ENCODE measurements at places on chromosomes 12 and 14. TPM values are rescaled to one million over a fixed set of nuclear protein-coding genes. Genes with fewer than 3 reads are reported as not detected.
A peak's percentile ranks its signal among the peaks of the same experiment; 100 is the strongest.

Gene CIT
- 1.2 TPM for total RNA-seq

- DNase-seq, result no peak
Measured at GRCh38 chr12:47832263-47832933, 12.7 kb upstream of the HDAC7 start.

Gene GPR68
- total RNA-seq, result 0.55 TPM

GRCh38 chr12:87054226-87054625, 798.0 kb upstream of the MGAT4C start:
- DNase-seq, result no peak

GRCh38 chr12:107788281-107788680, 13.8 kb downstream of the ASCL4 start:
- DNase-seq, result no peak

GRCh38 chr12:101299931-101300330, 20.0 kb downstream of the UTP20 start:
- no peak for DNase-seq

- DNase-seq, result no peak
Measured at GRCh38 chr12:1324910-1325309, 269.5 kb downstream of the FBXL14 start.

Gene SYCP3
- total RNA-seq, result not detected

Gene FAM161B
- total RNA-seq, result 2.3 TPM

Gene ABCB9
- total RNA-seq, result 4.9 TPM

Gene LRFN5
- 0.39 TPM for total RNA-seq

DNA sequence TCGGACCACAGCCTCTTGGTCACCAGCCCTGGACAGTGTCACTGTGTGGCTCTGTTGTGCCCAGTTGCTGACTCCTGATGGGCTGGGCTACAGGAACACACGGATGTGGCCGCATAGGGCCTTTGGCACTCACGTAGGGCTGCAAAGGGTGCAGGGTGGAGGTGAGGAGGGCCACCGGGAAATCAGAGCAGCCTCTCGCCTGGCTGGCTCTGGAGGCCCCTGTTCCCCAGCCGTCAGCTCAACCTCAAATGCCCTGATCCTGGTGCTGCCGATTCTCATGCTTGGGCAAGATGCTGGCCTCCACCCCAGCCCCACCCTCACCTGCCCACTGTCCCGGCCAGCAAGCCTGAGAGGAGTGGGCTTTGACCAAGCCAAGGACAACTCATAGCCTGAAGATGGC, 59.0 kb downstream of the SLC6A12 start:
- DNase-seq, result no peak

DNA sequence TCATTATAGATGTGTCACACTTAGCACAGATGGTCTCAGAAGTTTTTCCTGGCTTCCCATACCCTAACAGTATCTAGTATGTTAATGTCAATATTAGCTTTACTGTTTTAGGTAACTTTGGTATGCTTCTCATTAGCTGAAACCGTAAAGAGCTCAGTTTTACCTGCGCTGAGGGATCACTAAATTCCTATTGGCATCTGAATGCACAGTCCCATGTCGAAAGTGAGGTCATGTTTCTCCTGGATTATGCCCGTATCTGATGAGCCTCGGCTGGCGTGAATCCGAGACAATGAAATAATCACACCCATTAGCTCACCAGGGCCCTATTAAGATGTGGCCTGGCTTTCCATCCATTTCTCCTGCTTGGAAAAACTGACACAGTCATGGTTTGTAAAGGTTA, 418.2 kb downstream of the ZFP36L1 start:
- DNase-seq, result no peak

DNA sequence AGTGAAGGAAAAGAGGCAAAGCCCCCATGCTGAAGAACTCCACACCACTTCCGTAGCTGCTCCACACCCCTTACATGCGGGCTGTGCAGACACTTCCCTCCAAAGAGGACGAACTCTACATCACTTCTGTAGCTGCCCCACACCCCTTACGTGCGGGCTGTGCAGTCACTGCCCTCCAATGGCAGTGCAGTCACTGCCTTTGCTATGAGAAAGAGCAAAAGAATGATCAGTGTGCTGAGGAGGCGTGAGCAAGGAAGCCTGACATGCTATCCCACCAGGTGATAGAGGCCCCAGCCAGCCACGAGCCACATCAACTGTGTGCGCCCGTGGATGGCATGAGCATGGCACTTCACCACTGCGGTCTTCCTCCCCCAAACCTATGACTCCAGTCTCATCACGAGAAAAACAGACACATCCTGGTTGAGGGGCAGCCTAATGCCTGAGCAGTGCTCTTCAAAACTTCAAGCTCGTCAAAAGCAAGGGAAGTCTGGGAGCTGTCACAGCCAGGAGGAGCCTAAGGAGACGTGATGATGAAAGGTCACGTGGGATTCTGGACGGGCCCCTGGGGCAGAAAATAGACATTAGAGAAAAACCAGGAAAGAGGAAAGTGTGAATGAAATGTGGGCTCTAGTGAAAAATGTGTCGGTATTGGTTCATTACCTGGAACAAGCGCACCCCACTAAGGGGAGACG, 60.8 kb upstream of the C14orf180 start:
- no peak for DNase-seq

- peak; percentile 81 for DNase-seq
Measured at GRCh38 chr12:120265473-120266179, at the start of gene PXN. Gene PXN (minus strand): TSS chr12:120265730. CDS start chr12:120265629, 101 bp downstream.

GRCh38 chr12:27549801-27550652, 26.0 kb downstream of the PPFIBP1 start:
- peak; percentile 96 for DNase-seq

Gene FGFR1OP2
- total RNA-seq, result 52.0 TPM

DNA sequence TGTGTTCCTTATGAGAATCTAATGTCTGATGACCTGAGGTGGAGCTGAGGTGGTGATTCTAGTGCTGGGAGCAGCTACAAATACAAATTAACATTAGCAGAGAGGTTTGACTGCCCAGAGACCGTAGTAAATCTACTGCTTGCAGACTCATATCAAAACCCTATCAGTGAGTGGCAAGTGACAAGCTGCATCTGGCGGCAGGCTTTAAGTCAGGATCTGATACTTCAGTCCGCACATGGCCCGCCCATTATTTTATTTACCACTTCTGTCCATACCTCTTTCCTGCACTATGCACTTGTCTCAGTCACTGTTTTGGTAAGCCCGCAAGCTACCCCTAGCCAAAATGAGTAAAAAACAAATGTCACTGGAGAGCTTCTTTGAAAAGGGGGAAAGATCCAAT, 11.4 kb downstream of the CEP128 start:
- no peak for DNase-seq

GRCh38 chr12:38720661-38721060, 184.7 kb downstream of the CPNE8 start:
- DNase-seq, result no peak

Gene SOAT2
- not detected for total RNA-seq

Gene MYF5
- total RNA-seq, result not detected

Gene GLIPR1
- 6.4 TPM for total RNA-seq

Gene MRPS35
- total RNA-seq, result 41.5 TPM

Gene GPR162
- total RNA-seq, result 7.0 TPM

DNA sequence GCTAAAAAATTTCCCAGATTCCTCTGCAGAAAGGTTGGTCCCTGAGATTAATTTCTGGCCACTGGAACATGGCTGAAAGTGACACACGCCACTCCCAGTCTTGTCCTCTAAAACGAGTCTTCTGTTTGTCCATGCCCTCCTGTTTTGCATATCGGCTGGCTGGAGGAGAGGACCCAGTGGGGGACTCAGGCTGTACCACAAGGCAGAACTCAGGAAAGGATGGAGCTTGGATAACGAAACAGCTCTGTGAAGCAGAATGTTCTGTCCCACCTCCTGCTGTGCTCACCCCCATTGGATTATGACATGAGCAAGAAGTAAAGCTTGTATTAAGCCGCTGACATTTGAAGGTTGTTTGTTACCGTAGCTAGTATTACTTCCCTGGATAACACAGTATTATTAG, 856.2 kb downstream of the BCL11B start:
- no peak for DNase-seq

DNA sequence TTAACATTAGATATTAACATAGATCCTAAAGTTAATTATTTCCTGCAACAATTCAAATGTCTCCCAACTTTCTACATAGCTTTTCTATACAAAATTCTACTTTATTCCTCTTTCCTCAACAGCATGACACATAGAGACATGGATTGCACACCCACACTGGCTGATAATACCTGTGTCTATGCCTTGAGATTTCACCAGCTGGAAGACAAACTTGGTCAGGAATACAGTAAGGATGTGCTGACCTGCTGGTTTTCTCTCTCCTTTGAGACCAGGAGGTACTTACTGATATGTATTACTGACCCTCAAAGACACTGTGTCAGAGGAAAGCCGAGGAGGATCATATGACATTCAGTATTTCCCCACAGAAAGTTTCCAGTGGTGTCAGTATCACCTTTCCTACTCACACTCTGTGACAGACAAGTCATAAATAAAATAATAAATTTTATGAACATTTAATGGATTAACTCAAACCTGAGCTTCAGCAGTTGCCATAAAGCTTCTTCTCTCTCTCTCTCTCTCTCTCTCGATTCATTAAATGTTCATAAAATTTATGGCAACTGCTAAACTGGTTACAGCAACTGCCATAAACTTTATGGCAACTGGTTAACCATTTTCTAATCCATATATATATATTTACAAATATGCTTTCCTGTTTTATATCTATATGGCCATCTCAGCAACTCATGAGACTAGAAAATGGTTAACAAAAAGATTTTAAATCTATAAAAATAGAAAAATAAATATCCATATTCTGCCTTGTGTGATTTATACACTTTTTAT, 22.7 kb downstream of the EIF2S3B start:
- no peak for DNase-seq
